Activated CD4-positive, alpha-beta T cell treated with anti-CD3 and anti-CD28 coated beads for 1 hour (primary cell): ENCODE measurements at places on chromosomes 2 and 18.

DNA sequence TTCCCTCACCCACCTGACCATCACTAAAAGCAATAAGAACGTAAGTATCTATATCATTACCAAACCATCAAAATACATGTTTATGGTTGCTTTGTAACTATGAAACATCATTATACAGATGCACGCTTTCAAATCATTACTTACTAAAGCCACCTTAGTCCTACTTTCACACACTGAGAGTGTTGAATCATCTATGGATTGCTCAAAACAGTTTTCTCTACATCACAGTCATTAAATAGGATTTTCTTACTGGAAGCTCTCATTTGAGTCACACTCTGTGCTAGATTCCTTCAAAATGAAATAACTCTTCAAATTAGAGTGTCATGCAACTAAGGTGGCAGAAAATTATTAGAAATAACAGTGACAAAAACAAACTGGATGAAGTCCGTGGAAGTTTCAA, 878.4 kb downstream of the CPS1 start:
- no peak for DNase-seq

- no peak for DNase-seq
Measured at GRCh38 chr2:7988440-7988839, 693.4 kb upstream of the ID2 start.

DNA sequence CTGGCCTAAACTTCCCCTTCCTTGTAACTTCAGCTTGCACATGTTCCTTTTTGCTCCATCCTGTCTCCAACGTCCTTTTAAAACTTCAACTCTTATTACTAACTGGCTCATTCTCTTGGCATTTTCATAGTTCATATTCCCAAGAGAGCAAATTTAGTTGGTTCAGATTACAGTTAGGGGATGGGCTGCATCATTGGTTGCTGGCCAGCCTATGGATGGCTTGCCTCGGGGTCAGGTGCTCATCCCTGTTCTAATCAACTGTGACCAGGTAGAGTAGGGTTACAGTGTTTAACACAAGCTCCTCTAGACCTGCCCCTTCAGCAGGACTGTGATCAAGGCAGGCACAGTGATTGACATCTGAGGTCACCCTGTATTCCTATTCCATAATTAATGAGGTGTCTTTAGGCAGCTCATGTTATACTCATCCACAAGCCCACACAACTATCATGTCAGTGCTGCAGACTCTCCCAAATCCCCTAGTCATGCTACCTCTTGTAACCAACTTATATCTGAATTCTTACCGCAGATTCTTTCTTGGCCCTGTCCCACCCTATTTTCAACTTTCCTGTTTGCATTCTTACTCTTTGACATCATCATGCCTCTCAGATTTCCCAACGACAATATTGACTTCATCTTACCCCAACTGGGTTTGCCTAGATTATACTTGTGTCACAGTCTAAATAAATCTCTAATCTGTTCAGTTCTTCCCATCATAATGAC, 293.3 kb downstream of the MTX2 start:
- DNase-seq: no peak

DNA sequence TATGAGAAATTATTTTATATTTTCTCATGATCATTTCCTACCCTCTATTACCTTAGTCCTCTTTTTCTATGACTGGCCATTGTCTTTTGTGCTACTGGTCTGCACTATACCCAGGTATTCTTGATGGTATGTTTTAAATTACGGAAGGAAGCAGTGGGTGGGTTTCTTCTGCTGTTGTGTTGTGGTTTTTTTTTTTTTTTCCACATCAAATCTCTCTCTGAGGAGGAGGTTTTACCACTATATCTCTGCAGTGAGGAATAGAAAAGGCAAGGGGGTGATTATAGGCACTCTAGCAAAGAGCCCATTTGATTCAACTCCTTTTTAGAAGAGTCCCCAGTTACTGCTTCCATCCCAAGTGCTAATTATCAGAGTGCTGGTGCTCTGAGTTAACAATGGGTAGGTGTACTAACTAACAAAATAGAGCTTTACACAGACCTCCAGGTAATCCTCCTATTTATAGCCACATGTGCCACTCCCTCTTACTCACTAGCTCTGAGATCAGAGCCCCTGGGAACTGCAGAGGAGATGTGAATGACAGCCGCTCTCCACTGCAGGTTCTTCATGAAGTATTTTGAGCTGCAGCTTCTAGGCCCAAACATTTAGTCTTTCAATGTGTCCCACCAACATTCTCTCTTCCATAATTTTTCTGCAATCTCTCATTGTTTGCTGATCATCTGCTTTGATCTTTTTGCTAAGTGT, 301.6 kb upstream of the GULP1 start:
- DNase-seq: no peak

DNA sequence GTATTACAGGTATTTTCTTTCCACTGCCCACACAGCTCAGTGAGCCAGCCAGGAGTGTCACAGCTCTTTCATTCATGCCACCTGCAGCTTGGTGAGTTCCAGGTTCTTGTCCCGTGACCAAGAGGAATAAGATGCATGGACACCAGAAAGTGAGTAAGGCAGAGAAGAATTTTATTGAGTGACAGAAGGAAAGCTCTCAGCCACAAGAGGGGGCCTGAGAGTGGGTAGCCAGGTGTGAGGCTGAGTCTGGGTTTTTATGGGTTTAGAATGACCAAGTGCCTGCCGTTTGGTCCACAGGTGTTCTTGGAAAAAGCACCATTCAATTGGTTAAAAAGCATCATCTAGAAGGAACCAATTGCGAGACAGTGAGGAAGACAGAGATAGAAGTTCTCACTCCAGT, 1097.1 kb upstream of the SLC39A10 start:
- no peak for DNase-seq

- no peak for DNase-seq
Measured at GRCh38 chr2:106269591-106270291, 75.6 kb upstream of the UXS1 start.

DNA sequence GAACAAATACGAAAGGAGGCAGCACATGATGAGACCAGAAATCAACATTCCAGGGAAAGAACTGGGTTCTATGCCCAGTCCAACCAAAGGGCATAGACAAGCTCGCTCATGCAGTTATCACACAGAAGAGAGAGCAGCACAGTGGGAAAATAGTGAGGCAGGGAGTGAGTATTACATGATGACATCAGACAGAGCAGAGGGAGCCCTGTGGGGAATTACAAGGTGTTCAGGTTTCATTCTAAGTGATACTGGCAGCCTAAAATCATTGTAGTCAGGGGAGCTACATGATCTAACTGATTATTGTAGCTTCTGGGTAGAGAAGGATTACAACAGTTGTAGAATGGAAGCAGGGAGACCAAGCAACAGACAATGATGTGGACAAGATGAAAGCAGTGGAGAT, 658.5 kb downstream of the ARHGAP15 start:
- no peak for DNase-seq
